ENCODE measurements at places on chromosomes 13 and 19.
A peak's percentile ranks its signal among the peaks of the same experiment; 100 is the strongest.

DNA sequence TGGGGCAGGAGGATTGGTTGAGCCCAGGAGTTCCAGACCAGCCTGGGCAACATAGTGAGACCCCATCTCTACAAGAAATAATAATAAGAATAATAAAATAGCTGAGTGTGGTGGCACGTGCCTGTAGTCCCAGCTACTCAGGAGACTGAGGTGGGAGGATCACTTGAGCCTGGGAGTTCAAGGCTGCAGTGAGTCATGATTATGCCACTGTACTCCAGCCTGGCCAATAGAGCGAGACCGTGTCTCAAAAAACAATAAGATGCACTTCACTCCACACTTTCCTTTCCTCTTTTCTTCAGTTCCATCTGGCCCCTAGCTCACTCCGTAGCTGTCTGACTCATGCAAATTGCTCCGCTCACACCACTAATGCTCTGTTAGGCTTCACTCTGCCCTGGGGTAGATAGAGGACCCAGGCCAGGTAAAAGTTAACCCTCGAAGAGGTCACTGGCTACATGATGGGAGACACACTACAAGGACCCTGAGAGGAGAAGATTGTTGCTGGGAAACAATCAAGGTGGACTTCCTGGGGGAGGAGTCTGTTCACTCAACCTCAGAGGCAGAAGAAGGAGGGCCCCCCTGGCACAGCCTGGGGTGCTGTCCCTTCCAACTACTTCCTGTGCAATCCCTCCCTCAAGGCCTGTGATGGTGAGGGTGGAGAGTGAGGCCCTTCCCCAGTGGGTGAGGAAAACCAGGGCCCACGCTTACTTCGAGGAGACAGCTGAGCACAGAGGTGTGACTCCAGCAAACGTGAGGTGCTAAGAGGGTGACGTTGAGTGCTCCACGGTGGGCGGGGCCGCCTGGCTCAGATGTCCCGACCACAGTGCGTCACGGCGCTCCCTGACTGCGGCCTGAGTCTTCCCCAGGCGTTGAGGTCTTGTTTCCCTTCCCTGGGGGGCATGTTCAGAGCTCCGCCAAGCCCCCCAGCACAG lies 8.8 kb upstream of the TNFSF9 start:
- DNase-seq = peak; percentile 94

DNA sequence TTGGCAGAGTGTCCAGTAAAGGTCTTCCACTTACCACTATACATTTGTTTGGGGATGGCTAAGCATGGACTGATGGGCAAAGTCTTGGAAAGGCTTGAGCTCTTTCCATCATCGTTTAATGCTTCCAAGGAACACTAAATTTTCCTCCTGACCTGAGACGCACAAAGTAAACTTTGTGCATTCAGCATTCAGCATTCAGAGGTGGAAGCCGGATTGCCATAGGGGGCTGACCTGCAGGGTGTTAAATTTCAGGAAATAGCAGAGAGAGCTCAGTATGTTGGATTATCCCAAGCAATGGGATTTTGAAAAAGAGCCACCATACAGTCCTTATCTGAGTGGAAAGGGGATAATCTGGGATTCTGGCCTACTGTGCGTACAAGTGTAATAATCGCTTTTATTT lies 14.0 kb downstream of the ZNF552 start:
- no peak for DNase-seq

DNA sequence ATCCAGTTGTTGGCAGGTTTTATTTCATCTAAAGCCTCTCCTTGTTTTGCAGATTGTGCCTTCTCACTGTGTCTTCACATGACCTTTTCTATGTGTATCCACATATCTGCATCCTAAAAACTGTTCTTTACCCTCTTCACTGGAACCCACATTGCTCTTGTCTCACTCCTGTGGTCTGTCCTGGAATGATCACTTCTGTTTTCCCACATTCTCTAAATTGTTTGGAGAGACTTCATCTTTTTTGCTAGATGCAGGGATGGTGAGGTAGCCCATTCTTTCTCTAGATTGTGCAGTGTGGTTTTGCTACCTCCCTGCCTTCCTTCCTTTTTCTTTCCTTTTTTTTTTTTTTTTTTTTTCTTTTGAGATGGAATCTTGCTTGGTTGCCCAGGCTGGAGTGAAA lies 608.6 kb upstream of the MIR17HG start:
- DNase-seq = no peak

GRCh38 chr13:37230346-37230745 lies 124.9 kb upstream of the CSNK1A1L start:
- DNase-seq = no peak

DNA sequence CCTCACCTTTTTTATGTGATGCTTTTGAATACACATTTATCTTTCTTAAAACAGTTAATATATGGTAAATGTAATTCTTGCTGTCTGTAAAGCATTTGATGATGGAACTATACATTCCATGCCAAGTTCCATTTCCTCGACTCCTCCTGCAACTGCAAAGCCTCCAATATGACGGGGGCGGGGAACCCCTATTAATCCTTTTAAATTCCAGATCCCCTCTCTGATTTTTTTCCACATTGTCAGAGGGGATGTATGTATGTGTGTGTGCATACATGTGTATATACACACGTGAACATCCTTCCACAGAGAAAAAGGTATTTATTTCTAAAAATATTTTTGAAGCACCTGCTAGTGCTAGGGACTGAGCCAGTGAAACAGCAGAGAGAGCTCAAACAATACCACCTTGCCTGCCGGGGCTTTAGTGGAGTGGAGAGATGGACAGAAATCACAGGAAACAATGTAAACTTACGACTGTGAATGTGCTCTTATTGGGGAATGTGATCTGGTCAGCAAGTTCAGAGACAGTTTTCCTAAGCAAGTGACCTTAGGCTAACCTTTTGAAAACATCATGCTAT lies 25.3 kb upstream of the MAB21L1 start:
- DNase-seq = no peak

- DNase-seq = peak; percentile 85
Observed at GRCh38 chr13:90867336-90867683, 480.2 kb upstream of the MIR17HG start.

DNA sequence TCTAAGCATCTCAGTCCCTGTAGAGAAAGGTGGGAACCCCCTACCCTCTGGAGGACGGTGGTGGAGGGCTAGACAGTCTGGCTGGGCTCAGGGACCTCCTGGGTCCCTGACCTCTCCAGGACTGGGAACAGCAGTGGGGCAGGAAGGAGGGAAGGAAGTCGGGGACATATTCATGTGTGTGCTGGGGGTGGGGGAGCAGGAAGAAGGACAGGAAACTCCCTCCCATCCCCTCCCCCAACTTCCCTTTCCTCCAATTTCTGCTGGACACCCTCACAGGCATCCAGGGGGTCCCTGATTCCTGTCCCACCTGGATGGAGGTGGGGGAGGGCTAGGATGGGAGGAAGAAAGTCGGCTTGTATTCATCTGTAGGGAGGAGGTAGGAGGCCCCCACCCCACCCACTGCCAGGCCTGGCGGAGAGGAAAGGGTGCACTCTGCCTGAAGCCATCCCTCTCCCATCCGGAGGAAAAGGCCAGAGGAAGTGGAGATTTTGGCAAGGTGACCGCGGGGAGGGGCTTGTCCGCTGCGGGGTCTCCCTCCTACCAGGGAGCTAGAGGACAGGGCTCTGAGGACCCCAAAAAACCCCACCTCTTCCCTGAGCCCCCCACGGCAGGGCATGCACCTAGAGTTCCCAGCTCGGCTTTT lies 2.3 kb downstream of the NOVA2 start:
- DNase-seq = no peak

- no peak for DNase-seq
Observed at GRCh38 chr13:99332456-99332855, 25.3 kb upstream of the GPR183 start.

DNA sequence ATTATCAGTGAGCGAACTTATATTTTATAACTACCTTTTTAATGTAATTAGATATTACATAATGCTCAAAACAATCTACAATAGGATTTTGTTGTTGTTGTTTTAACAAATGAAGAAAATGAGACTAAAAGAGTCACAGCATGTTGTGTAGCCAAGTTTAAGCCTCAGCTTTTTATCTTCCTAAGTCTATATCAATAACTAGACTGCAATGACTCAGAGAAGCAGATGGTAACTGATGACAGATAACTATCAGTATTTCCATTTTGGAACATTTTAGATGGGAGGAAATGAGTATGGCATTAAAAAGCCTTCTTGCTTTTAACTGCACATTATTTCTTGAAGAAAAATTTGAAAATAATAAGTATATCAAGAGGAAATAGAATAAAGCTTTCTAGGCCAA lies 825.2 kb downstream of the SLITRK1 start:
- no peak for DNase-seq

GRCh38 chr19:33522371-33522662 lies 726 bp upstream of the PEPD start:
- no peak for DNase-seq
